Epithelial cell of proximal tubule (primary cell): ENCODE measurements at places on chromosomes 12 and 14. TPM values are rescaled to one million over a fixed set of nuclear protein-coding genes. Genes with fewer than 3 reads are reported as not detected.

- DNase-seq: no peak
Measured at GRCh38 chr12:112664569-112664968, 127.0 kb upstream of the RPH3A start.

GRCh38 chr14:92988786-92989755 is 66.1 kb downstream of the CHGA start:
- no peak for DNase-seq

P2RX7 gene
- total RNA-seq: not detected in 2 replicates

DNA sequence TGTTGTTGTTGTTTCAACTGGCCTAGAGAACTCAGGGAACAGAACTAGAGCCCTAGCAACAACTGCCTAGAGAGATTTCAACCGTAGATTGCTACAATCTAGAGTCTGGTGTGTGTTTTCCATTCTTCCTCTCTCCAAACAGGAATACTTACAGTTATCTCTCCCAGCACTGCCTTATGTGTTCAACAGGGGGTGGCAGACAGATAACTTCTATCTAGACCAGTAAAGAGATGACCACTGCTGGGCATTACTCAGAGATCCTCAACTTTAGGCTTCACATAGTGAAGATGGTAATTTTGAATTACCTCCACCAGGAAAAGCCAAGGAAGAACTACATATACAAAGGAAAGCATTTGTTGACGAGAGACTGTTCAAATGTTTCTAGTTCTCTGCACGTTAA is 4.8 kb downstream of the TXNDC16 start:
- DNase-seq: no peak

GRCh38 chr14:24971255-24971654 is 78.7 kb downstream of the STXBP6 start:
- no peak for DNase-seq
